ENCODE measurements at places on chromosomes 6 and 20.

DNA sequence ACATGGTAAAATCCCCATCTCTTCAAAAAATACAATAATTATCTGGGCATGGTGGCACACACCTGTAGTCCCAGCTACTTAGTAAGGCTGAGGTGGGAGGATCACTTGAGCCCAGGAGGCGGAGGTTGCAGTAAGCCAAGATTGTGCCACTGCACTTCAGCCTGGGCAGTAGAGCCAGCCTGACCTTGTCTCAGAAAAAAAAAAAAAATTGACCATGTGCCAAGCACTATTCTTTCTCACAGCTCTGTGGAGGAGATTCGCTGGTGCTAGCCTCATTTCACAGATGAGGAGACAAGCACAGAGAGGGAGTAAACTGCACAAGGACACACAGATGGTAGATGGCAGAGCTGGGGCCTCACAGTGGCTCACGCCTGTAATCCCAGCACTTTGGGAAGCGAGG, 131.8 kb upstream of the JARID2 start:
- no peak for DNase-seq

GRCh38 chr6:143060806-143061596, at the start of gene AIG1:
Gene AIG1 (plus strand): TSS chr6:143060889. CDS start chr6:143060926, 37 bp downstream.
- DNase-seq, result peak; percentile 78

GRCh38 chr6:129936329-129937165, 75.4 kb upstream of the TMEM244 start:
- peak; percentile 89 for DNase-seq

DNA sequence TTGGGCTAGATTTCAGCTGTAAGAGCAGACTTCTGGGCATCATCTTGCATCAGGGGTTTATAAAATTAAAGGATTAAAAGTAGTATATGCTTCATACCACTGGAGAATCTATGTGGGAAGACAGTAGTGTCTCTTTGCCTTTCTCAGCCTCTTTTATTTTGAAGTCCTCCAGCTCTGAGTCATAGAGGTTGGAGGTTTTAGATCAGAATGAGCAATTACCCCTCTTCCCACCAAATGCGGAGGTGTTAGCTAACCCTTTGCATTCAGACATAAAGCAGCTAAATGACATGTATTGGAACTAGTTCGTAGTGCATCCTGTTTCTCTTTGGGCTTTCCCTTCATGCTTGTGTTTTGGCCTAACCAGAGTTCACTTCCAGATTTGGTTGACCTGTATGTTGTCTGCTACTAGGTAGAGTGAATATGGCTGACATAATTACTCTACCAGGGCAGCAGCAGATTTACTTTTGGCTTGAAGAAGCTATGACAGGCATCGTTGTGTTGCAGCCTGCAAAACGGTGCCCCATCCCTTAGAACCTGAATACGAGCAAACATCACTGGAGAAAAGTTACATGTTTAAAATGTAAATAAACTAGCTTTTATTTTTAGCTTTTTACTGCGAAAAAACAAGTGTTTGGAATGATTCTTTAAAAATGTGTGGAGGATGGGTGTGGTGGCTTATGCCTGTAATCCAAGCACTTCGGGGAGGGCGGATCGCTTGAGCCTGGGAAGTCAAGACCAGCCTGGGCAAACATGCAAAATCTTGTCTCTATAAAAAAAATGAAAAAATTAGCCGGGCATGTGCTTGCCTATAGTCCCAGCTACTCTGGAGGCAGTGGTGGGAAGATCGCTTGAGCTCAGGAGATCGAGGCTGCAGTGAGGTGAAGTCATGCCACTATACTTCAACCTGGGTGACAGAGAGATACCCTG, 82.2 kb downstream of the MYO6 start:
- no peak for DNase-seq

GRCh38 chr6:112005013-112005371, 48.9 kb upstream of the CCN6 start:
- no peak for DNase-seq

GRCh38 chr20:4978050-4978918, 23.0 kb downstream of the SLC23A2 start:
- no peak for DNase-seq

DNA sequence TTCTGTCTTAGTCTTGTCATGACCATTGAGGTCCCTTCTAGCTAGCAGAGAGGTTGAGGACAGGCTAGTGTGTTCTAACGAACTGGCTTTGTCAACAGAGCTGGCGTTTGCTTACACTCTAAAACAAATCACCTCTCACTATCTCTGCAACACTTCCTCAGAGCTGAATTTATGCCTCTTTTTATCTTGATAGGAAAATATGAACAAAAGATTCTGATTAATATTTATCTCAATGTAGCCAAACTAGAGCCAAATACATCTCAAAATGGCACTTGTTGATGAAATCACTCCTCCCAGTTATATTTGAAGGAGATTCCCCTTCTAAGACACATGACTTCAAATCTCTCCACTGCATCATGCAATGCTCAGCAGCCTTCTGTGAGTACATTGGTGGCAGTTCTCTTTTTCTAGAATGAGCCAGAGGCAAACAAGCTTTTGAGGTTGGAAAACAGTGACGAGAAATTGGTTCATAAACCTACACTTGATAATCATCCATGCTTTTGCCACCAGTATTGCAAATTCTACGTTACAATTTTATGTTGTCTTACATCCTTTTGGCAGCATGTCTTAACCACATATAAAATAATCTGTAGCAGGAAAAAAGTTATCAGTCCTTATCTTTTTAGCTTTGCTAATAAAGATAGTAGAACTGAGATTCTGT, 615.7 kb upstream of the CITED2 start:
- no peak for DNase-seq

DNA sequence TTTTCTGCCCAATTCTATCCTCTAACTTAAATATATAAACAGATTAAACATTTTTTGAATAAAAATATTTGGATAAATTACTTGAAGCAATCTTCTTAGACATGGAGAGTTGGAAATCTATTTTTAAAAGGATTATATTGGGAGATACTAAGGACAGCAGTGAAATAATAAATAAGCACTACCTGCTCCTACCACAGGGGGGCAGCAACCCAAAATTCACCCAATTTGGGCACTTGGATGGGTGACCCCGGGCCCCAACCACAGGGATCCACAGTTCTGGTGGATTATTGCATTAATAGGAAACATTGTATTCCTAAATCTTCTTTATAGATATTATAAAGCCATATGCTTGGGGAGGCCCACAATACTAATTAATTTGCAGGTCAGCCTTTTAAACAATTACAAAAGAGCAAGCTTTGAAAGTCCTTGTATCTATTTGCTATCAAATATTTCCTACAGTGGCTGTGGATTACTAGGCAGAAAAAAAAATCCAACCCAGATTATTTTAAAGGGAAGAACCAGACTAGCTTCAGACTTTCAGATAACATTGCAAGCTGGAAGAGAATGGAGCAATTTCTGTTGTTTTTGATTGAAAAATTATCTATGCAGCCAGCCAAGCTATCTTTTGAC, 66.4 kb upstream of the PDE10A start:
- peak; percentile 28 for DNase-seq

DNA sequence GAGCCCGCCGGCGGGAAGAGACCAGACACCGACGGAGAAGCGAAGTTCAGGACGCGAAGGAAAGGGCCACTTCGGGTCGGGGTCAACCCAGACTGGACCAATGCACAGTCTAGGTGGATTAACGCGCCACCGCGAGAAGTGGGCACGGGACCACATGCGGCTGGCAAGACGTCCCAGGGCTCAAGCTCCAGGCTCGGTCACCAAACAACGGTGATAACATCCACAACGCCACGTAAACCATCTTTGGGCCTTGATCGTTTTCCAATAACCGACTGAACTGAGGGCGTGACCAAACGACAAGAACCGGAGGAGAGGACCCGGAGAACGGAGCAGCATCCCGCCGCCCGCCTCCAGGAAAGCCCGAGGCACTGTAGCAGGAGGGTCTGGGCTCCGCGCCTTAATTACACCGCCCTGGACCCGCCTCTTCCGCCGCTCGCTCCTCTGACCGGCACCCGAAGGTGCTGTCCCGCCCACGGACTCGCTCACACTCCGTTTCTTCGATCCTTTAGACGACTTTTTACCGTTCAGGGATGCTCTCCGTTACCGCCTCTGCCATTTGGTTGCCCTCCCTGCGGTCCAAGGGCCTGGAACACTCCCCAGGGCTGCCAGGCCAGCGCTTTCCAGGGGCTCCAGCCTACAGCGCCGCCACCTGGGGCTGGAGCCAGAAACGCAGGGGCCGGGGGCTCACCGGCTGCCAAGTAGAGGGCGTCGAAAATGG, 44.1 kb downstream of the DPPA5 start:
- peak; percentile 30 for DNase-seq

DNA sequence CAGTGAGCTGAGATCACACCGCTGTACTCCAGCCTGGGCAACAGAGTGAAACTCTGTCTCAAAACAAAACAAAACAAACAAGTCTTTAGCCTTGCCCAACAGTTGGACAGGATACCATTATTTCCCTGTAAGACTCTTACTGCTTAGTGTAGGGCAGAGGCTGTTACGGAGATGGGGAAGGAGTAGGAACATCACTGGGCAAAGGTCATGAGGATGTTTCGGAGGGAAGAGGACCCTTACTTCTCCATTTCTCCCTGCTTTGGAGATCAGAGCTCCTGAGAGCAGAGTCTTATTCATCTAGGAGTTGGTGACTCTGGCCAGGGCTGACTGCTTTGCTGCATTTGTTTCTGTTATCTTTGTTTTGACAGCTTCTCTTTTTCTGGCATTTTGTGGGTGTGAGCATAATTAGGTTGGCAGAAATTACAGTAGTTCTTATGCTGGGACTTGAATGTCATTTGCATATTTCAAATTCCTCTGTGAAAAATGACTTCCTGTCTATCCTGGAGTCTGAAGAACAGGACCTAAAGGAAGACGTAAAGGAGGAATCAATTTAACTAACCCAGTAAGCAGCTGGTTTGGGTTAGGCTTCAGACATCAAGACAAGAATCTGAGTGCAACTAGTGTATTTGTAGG, 89.0 kb downstream of the CDS2 start:
- peak; percentile 9 for DNase-seq

DNA sequence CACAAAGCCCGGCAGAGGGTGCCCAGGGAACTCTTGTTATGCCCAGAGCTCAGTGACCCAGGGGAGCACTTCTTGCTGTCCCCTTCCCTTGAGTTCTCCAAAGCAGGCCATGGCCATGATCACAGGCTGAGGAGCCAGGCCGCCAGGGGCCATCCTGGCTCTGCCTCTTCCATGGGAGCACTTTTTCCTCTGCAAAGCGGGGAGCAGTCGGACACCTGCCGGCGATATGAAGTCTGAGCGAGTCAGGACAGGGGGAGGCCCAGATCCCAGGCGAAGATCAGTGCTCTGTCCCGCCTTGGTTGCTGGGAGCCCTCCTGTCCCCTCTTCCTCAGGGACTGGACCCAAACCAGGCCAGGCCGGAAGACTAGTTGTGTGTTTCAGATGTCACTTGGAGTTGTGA, 67.9 kb downstream of the TCP11 start:
- DNase-seq, result no peak

- no peak for DNase-seq
Observed at GRCh38 chr20:51391926-51392325, 150.6 kb downstream of the NFATC2 start.

GRCh38 chr6:154543628-154544027, 33.1 kb upstream of the CNKSR3 start:
- no peak for DNase-seq

- no peak for DNase-seq
Observed at GRCh38 chr6:139828751-139829519, 454.5 kb upstream of the CITED2 start.

- DNase-seq, result no peak
Observed at GRCh38 chr6:3326184-3326971, 67.6 kb downstream of the PSMG4 start.

GRCh38 chr20:48098866-48099265, 313.6 kb upstream of the SULF2 start:
- no peak for DNase-seq

GRCh38 chr6:116465246-116465645, 4.1 kb downstream of the CALHM6 start:
- peak; percentile 46 for DNase-seq

- DNase-seq, result no peak
Observed at GRCh38 chr20:59721386-59721785, 117.0 kb downstream of the PHACTR3 start.

- DNase-seq, result no peak
Observed at GRCh38 chr20:44627364-44628010, 24.0 kb downstream of the ADA start.

- DNase-seq, result no peak
Observed at GRCh38 chr6:34067814-34068213, 78.1 kb downstream of the GRM4 start.

- DNase-seq, result no peak
Observed at GRCh38 chr6:123811378-123811777, 7.7 kb downstream of the NKAIN2 start.

DNA sequence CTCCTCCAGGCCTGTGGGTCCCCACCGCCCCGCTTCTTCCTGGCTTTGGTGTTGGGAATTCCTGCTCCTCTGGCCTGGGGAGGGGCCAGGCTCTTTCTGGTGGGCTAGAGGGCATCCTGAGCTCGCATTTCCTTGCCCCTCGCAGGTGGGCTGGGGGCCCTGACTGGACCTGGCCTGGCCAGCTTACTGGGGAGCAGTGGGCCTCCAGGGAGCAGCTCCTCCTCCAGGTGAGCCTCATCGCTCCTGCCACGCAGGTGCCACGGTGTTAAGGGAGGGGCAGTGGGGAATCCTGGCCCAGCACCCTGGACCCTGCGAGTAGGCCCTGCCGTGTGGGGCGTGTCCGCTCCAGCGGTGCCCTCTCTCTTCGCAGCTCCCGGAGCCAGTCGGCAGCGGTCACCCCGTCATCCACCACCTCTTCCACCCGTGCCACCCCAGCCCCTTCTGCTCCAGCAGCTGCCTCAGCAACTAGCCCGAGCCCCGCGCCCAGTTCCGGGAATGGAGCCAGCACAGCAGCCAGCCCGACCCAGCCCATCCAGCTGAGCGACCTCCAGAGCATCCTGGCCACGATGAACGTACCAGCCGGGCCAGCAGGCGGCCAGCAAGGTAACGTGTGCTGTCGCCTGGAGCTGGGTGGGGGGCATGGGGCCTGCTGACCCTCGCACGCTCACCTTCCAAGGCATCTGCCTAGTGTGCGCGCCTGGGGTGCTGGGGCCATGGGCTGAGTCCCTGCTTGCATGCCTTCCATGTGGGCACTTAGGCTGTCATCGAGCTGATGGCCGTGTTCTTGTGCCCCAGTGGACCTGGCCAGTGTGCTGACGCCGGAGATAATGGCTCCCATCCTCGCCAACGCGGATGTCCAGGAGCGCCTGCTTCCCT, 4.7 kb downstream of the ADRM1 start:
- DNase-seq, result no peak

DNA sequence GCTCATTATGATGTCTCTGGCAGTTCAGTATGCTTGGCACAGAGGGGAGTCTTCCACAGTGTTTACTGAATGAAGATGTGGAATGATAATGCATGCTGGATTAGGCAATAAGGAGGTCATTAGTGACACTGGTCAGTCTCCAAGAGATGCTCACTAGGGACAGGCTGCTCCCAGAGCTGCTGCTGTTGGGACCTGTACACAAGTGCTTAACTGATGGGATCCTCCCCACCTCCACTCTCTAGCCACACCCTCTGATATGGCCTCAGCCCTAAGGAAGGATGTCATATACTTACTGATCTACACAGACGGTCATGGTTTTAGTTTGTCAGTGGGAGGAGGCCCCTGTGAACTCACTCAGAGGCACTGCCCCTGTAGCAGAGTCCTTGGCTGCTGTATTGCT, 73.4 kb downstream of the MYB start:
- DNase-seq, result peak; percentile 50

- no peak for DNase-seq
Observed at GRCh38 chr6:125193208-125193607, 39.6 kb downstream of the TPD52L1 start.

- DNase-seq, result no peak
Observed at GRCh38 chr20:25288291-25289181, 40.7 kb downstream of the PYGB start.

GRCh38 chr6:122692175-122692598, 82.0 kb downstream of the PKIB start:
- no peak for DNase-seq

All from hematopoietic multipotent progenitor cell treated with erythropoietin and hydrocortisone succinate and interleukin-3 and kit ligand, for 8 days (in vitro differentiated cells).